ENCODE measurements at places on chromosomes 3 and 15.

DNA sequence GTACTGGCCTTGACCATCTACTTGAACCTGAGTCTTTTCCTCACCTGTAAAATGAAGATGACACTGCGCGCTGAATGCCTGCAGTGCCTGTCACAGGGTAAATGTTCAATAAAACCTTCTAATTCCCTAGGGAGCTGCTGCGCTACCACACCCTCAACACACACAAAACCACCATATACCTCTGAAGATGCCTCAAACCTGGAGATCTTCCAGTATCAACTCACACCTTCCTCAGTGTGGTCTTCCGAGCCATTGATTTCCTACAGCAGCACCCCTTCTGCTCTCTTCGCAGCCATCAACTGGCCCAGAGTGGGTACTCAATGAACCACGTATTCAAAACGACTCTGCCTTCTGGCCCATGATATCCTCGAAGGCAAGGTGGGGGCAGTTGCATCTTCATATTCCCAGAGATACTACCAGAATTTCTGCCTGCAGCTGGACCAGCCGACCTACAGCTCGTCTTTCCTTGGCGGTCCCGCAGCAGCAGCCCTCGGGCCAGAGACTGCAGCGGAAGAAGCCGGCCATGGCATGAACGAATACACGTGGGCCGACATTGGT lies 695 bp downstream of the RPL32 start:
- DNase-seq: no peak

DNA sequence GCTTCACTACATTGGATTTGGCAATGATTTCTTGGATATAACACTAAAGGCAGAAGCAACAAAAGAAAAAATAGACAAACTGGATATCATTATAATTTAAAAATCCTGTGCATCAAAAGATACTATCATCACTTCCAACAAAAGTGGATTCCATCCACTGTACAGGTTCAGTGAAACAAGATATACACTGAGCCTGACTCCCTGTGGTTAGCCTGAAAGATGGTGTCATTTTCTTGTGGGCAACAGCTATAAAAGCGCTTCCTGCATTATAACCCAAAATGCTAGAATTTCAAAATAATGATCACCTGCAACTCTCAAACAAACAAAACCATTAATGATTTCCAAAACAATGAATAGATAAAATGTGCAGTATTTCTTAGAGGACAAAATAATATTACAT lies 39.6 kb upstream of the TBC1D23 start:
- no peak for DNase-seq

GRCh38 chr15:52368402-52368801 lies 72.8 kb upstream of the MYO5C start:
- DNase-seq: no peak

DNA sequence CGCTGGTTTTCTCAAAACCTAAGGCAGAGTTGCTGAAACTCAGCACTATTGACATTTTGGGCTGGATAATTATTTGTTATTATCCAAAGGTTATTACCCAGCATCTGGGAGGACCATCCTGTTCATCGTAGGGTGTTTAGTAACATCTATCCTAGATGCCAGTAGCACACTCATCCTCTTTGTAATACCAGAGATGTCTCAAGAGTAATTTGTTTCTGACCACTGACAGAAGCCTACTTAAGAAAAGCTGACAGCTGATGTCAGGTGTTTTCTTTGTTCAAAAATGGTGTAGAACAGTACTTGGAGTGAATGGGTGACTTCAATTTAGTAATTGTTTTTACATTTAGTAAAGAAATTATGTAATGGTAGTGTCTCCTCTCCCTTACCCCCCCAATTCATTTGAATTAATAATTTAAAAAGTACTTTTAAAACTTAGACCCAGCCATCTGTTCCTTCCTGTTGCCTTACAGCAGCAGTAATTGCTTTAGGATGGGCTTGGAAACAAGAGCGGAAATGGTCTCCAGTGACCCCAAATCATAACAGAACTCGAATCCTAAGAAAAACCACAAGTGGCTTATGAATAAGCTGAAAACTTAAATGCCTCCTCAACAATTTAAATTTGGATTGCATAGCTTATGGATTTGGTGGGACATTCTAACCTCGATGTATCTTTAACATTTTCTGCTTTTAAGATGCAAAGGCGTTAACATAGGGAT lies 105.4 kb downstream of the PTPRG start:
- DNase-seq: no peak

DNA sequence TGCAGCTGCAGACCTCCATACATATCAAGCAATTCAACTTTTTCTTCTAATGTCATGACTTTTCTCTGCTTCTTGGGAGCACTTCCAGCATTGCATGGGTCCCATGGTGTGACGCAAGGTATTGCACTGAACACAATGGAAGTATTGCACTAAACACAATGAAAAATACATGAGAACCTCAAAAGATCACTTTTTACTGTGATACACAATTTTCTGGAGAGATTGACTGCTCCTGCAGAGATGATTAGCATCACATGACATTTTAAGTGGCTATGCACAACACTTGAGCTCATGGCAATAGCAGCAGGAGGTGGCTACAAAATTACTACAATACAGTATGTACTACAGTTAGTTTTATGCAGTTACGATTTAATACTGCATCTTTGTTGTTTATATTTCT lies 113.5 kb upstream of the BHLHE40 start:
- no peak for DNase-seq

DNA sequence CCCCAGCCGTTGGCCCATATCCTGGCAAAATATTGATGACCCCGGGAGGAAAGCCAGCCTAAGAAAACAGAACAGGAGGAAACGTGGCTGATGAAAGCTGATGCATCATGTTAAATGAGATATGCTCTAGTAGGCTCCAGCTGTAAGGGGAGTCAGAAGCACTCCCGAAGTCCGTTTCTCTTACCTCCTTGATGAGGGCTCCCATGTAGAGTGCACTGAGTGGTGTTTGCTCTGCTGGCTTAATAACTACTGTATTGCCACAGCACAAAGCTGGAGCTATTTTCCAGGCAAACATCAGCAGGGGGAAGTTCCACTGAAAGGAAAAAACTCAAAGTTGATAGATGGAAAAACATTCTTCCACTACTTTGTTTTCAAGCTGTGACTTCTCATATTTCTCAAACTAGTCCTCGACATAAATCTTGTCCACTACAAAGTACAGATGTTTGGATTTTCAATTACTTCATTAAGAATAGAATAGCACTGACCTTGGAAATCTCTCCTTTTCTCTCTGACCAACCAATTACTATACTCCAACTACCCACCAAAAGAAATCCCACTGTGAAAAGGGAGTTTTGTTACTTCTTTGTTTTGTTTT lies 72.7 kb downstream of the ALDH1A2 start:
- no peak for DNase-seq

- DNase-seq: no peak
These were observed 53.0 kb upstream of the INO80 start for GRCh38 chr15:41169086-41169485.

- no peak for DNase-seq
These were observed 32.5 kb downstream of the BCL2L10 start for GRCh38 chr15:52080031-52080430.

GRCh38 chr3:170085396-170085795 lies 47.6 kb downstream of the GPR160 start:
- no peak for DNase-seq

- DNase-seq: no peak
These were observed 155.0 kb upstream of the STRIT1 start for GRCh38 chr3:155448531-155448930.

DNA sequence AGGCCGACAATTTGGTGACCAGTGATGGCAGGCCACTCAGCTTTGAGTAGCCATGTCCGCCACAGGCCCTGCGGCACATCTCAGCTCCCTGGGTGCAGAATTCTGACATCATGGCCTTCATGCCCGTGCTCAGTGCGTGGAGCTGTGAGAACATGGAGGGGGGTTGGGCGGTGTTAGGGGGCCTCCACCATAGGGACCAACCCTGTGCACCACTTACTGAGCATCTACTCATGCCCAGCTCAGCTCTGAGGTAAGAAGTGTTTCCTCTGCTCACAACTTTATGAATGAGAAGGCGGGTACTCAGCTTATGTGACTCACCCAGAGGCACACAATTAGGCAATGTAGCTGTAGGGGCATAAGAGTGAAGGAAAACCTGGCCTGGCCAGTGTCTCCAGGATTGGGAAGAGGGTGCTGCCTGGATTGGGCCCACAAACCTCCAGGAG lies 10.5 kb downstream of the ACOX2 start:
- peak; percentile 71 for DNase-seq

GRCh38 chr15:92578096-92578835 lies 77.3 kb downstream of the FAM174B start:
- DNase-seq: no peak

- no peak for DNase-seq
These were observed 56.9 kb downstream of the TJP1 start for GRCh38 chr15:29765234-29765841.

- DNase-seq: no peak
These were observed 2.9 kb upstream of the PRKCD start for GRCh38 chr3:53157974-53158580.

- DNase-seq: no peak
These were observed 18.6 kb downstream of the THSD4 start for GRCh38 chr15:71133747-71134472.

DNA sequence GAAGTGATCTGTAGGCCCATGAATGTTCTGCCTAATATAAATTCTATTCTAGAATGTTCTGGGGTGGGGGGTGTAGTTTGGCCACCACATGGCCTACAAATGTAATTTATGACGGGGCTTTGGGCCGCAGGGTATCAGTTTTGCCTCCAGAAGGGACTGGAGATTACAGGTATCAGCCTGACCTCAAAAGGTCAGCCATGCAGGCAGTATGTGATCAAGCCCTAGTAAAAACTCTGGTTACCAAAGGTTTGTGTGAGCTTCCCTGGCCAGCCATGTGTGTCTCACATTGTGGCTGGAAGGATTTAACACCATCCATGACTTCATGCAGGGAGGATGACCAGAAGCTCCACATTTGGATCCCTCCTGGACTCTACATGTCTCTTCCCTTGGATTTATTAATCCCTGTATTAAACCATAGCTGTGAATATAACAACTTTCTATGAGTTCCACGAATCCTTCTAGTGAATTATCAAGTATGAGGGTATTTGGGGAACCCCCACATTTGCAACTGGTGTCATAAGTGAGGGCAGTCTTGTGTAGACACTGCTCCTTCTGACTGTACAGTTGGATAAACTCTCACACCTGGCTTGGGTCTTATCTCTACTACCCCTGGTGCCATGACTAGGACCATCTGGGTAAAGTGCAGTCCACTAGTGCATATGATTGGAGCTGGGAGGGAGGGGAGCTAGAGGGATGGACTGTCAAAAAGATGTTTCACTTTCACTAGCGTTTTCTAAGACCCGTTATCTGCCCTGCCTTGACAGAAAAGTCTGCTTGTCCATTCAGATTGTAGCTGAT lies 50.0 kb upstream of the RFX7 start:
- no peak for DNase-seq

DNA sequence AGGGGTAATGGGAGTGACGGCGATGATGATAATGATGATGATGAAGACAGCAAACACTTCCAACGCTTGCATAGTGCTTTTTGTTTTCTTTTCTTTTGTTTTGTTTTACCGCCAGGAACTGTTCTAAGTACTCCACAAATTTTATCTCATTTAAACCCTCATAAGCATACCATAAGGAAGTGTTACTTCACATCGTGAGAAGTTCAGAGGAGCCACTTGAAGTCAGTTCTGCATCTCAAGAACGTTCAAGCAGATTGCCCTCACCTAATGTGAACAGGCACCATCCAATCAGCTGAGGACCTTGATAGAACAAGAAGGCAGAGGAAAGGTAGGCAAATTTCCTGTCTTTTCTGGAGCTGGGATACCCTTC lies 104.1 kb downstream of the LSM3 start:
- no peak for DNase-seq

DNA sequence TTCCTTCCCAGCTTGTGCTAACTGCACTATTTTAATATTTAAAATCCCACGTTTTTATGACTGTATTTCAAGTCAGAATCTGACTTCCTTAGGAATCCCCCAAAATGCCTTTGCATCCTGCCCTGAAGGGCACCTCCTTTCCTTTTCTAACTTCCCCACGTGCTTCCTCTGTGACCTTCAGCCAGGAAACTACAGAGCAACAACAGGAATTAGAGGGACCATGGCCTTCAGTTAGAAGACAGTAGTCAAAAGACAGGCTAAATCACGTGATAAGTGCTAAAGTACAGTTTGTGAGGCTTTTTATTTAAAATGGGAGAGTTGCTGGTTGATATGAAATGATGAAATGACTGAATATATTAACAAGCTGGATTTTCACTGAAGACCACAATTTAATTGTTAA lies 11.8 kb upstream of the ABHD10 start:
- no peak for DNase-seq

GRCh38 chr3:112739252-112739965 lies 98.5 kb upstream of the CCDC80 start:
- no peak for DNase-seq

- no peak for DNase-seq
These were observed 242.0 kb upstream of the FEZF2 start for GRCh38 chr3:62615258-62615849.

- no peak for DNase-seq
These were observed 235.7 kb downstream of the GREM1 start for GRCh38 chr15:32953533-32953910.

DNA sequence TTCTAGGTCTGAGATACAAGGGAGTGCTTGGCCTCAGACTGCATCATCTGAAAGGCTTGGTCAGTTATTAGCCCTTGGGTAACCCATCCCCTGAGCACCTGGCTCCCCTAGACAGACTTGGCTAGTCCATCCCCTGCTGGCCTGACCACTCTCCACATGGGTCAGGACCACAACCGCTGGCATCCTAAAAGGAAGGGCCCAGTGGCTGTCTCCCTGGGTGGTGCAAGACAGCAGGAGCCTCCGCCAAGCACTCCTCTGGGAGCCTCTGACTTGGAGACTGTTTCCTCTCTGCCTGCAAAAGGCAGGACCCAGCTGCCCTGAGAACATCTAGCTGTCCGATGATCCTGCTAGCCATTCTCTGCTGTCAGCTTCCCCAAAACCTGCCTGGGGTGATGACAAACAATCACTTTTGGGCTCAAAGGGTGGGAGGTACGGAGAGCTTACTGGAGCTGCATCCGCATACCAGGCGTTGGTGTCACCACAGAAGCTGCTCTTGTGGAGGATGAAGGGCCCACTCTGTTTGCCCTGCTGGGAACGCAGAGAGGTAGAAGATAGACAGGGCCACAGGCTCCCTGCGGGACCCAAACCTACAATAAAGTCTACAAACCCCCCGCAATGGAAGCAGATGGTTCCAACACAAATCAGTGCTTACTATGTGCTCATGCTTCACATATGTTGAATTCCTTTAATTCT lies 108.0 kb upstream of the PRR20G start:
- no peak for DNase-seq

- no peak for DNase-seq
These were observed 777 bp downstream of the CIB1 start for GRCh38 chr15:90232941-90233386.

- no peak for DNase-seq
These were observed 56.5 kb downstream of the SMAD3 start for GRCh38 chr15:67121644-67122605.
